PC-9 (cell line): ENCODE measurements at places on chromosomes 5 and 9. TPM values are rescaled to one million over a fixed set of nuclear protein-coding genes. Genes with fewer than 3 reads are reported as not detected.

The GABRA1 gene
- not detected in 2 replicates for total RNA-seq

The ADAMTS16 gene
- 26.4 and 27.2 TPM in 2 replicates for total RNA-seq

The MARCOL gene
- not detected in 2 replicates for total RNA-seq

The PCA3 gene
- not detected in 2 replicates for total RNA-seq

The C1QTNF3 gene
- 8.3 and 9.4 TPM in 2 replicates for total RNA-seq

- no peak overlapping the region for H3K4me3 ChIP-seq
- no peaks in the 10 kb centered on the region for H3K36me3 ChIP-seq
- H3K4me1 ChIP-seq = no peaks in the 10 kb centered on the region; the same call in 1 of the 2 replicates
- no peak for DNase-seq
- no peaks in the 10 kb centered on the region for H3K27me3 ChIP-seq
Observed at GRCh38 chr9:115548609-115549260, 430.8 kb upstream of the TNC start.

- H3K36me3 ChIP-seq = no peaks in the 10 kb centered on the region
- H3K27ac ChIP-seq = no peak overlapping the region
- no peaks in the 10 kb centered on the region for H3K27me3 ChIP-seq
Observed at GRCh38 chr9:9997585-9997984, 615.2 kb downstream of the PTPRD start.

DNA sequence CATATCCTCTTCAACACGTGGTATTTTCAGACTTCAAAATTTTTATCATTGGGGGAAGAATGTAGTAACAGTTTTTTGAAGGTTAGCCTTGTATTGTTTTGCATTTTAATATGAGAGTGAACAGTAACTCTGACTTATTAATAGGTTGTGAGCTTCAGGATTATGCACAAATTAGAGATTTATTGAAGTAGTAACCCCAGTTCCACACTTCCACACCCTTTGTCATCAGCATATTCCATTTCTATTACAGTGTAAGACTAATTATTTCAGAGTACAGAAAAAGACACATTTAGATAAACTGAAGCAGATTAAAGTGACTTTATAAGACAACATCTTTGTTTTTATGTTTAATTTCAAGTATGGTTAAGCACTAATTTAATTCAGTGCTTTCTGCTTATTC, 105.7 kb downstream of the CDC42SE2 start:
- no peaks in the 10 kb centered on the region for H3K36me3 ChIP-seq
- H3K4me1 ChIP-seq = no peaks in the 10 kb centered on the region
- no peak for DNase-seq
- H3K27ac ChIP-seq = no peak overlapping the region
- no peak overlapping the region for H3K4me3 ChIP-seq

GRCh38 chr9:93815135-93815534, 140.0 kb downstream of the BARX1 start:
- H3K36me3 ChIP-seq = no peaks in the 10 kb centered on the region
- no peak overlapping the region for H3K4me3 ChIP-seq
- no peak for DNase-seq
- peaks cover 90% of the 10 kb centered on the region for H3K27me3 ChIP-seq
- no peak overlapping the region for H3K27ac ChIP-seq

DNA sequence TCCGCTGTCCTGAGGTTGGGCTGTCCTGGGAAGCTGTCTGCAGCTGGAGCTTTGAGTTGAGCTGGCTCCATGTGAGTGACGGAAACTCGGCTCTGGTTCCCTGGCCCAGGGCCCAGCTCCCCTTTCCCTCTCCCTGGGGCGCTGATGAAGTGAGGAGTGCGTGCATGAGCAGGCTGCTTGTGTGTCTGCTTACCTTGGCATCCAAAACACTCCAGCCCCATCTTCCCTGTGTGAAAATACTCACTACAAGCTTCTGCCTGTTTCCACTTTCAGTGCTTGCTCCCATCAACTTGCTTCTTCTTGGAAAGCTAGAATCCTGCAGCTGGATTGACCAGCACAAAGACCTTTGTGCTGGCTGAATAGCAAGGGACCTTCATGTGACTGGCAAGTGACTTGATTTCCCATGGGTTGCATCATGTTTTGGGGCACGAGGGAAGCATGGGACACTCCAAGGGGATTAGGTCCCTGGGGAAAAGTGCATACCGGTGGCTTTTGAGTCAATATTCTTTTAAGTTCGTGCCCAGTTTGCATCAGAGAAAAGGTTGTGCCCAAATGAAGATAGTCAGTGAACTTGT, 198.1 kb downstream of the GADD45G start:
- H3K27me3 ChIP-seq = peaks cover 80% of the 10 kb centered on the region
- no peaks in the 10 kb centered on the region for H3K36me3 ChIP-seq
- H3K4me1 ChIP-seq = no peaks in the 10 kb centered on the region
- no peak for DNase-seq
- no peak overlapping the region for H3K4me3 ChIP-seq
- H3K27ac ChIP-seq = no peak overlapping the region

DNA sequence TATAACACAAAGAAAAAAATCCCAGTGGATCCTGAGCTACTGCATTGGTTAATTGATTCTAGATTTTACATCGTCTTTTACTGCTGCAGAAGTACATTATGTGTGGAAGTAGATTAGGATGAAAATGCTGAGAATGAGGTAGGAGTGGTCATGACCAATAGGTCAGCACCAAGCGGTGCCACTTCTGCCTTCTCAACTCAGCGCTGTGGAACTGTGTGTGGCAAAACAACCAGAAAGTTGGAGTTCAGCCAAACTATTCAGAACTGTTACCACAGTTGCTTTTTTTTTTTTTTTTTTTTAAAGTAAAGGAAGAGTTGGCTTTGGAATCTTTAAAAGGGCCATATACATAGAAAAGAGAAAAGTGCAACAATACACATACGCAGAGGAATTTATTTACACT, 24.2 kb downstream of the POU5F2 start:
- DNase-seq = no peak
- no peaks in the 10 kb centered on the region for H3K36me3 ChIP-seq
- no peak overlapping the region for H3K4me3 ChIP-seq
- H3K4me1 ChIP-seq = no peaks in the 10 kb centered on the region

DNA sequence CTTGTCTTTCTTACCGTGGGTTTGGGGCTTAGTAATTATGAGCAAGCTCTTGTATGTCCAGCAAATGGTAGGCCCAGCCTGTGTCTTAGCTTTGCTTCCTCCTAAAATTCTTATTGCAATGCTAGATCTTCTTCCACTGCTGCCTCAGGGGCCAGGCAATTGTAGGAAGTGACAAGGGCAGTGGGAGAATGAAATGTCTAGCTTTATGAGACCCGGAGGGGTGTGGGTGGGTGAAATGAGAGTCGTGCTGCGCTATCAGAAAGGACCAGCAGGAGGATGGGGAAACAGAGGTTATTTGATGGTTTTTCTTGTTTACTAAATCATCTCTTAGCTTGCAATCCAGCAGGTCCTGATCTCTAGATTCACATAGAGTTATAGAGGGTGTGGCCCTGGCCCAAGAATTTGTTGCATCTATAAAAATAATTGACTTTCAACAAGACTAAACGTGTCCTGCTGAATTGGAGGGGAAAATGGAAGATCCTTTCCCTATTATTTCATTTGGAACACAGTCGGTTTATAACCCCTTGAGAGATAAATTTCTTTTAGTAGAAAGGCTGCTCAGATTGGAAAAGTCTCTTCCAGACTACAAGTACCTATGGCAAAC, 43.7 kb downstream of the ZNF366 start:
- H3K4me1 ChIP-seq = peaks cover 36% of the 10 kb centered on the region
- no peak for DNase-seq
- H3K27ac ChIP-seq = no peak overlapping the region
- no peaks in the 10 kb centered on the region for H3K27me3 ChIP-seq
- H3K4me3 ChIP-seq = no peak overlapping the region

GRCh38 chr9:131994364-131995125, 85.1 kb downstream of the MED27 start:
- no peaks in the 10 kb centered on the region for H3K4me1 ChIP-seq
- no peak overlapping the region for H3K27ac ChIP-seq

GRCh38 chr5:14017904-14018303, 73.4 kb upstream of the DNAH5 start:
- peaks cover under 1% of the 10 kb centered on the region; the same call in 1 of the 2 replicates for H3K4me1 ChIP-seq
- H3K36me3 ChIP-seq = no peaks in the 10 kb centered on the region
- H3K27me3 ChIP-seq = no peaks in the 10 kb centered on the region
- no peak overlapping the region for H3K27ac ChIP-seq

DNA sequence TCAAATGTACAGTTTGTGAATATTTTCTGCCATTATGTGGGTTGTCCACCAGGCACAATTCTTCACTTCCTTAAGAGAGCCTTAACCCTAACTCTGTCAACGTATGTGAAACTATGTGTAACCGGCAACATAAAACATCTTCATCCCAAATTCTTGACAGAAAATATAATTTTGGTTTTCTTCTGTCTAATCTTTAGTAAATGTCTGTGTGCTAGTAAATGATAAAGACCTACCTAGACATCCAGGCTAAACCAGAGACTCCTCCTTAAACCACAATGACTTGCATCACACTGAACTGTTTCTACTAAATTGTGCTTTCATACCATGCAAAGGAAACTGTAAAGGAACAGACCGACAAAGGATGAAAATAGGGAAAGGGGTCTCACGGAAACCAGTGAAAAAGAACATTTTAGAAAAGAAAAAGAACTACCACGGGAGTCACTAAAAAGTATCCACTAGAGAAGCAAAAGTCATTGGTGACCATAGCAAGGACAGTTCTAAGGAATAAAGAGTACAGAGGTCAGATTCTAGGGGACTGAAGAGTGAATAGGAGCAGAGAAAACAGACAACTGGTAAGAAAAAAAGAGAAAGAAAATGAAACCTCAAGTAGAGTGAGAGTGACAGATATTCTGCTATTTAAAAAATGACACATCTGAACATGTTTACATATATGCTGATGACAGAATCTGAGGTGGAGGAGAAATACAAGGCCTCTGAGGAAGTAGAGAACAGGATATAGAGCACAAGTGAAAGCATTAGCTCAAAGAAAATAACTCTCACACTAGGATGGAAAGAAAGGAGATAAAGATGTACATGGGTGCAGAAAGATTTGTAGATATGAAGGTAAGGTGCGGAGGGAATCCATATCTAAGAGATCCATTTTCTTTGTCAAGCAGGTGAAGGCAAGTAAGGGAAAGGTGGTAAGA, 49.4 kb downstream of the FNIP1 start:
- DNase-seq = no peak
- H3K27me3 ChIP-seq = no peaks in the 10 kb centered on the region
- peaks cover 19% of the 10 kb centered on the region; the same call in 1 of the 2 replicates for H3K36me3 ChIP-seq
- H3K4me3 ChIP-seq = no peak overlapping the region
- peak overlapping the region; percentile 10; the same call in 1 of the 2 replicates for H3K27ac ChIP-seq

GRCh38 chr5:126694403-126694802, 82.5 kb upstream of the LMNB1 start:
- 0 out of 2 replicates have a peak, but pooled peaks cover 5% of the 10 kb centered on the region for H3K4me1 ChIP-seq
- no peak overlapping the region for H3K4me3 ChIP-seq
- H3K27ac ChIP-seq = no peak overlapping the region
- DNase-seq = no peak

DNA sequence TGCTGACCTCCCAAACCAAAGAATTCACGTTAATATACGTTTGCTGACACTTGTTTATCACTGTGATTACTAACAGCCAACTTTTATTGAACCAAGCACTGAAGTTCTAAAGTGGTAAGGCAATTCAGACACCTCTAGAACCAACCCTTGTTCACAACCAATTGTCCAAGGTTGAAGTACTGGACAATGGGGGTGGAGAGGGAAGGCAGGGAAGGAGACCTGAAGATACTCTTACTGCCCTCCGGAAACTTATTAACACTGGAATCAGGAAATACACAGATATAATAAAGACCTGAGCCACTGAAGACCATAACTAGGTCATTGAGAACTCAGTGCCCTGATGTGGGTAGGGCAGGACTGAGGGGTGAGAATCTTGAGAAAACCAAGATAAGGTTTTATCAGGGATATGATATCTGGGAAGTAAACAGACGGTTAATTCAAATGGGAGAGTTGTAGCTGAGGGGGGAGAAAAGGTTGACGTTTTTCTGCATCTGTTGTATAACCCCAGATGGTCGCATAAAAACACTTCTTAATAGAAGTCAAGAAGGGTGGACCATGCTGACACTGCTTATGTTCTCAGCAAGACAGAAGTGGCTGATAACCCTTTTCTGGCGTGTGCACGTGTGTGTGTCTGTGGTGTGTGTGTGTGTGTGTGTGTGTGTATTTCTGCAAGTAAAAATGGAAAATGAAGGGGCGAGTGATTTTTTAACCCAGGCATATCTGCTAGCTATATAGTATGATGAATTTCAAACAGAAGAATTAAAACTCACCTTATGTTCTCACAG, 125.9 kb downstream of the LHFPL2 start:
- H3K4me3 ChIP-seq = no peak overlapping the region
- H3K27ac ChIP-seq = no peak overlapping the region
- H3K4me1 ChIP-seq = peaks cover 36% of the 10 kb centered on the region
- DNase-seq = no peak
- no peaks in the 10 kb centered on the region for H3K27me3 ChIP-seq

DNA sequence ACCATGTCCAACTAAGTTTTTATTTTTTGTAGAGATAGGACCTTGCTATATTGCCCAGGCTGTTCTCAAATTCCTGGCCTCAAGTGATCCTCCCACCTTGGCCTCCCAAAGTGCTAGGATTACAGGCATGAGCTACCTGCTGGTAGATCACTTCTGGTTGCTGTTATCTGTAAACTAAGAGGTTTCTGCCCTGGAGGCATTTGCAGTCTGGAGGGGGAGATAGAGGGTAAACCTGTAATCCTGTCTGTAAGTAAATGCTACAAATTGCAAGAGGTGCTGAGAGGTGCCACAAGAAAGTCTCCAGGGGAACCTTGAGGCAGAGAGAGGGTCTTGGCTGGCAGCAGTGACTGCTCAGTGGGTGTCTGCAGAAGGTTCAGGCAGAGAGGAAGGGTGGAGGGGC, 29.0 kb upstream of the GGTA1 start:
- no peaks in the 10 kb centered on the region for H3K36me3 ChIP-seq
- no peak for DNase-seq
- H3K27me3 ChIP-seq = 0 out of 2 replicates have a peak, but pooled peaks cover 2% of the 10 kb centered on the region
- H3K4me1 ChIP-seq = no peaks in the 10 kb centered on the region

DNA sequence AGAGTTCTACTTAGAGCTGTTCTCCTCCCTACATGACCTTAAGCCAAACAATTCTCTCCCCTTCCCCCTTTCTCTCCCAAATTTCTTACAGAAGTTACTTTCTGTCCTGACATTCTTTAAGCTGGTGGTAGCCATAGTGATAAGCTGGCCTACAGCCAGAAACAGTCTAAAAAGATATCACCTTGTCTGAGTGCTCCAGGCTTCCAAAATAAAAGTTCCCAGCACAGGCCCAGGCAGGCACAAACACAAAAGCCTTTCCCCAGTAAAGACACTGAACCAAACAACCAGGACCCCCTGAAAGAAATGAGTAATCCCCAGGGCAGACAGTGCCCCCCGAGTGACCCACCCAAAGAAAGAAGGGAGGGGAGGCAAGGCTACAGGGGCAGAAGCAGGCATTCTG, 19.2 kb downstream of the SIL1 start:
- H3K27ac ChIP-seq = no peak overlapping the region
- H3K36me3 ChIP-seq = no peaks in the 10 kb centered on the region
- H3K27me3 ChIP-seq = no peaks in the 10 kb centered on the region
- H3K4me3 ChIP-seq = no peak overlapping the region
- peaks cover 18% of the 10 kb centered on the region for H3K4me1 ChIP-seq

DNA sequence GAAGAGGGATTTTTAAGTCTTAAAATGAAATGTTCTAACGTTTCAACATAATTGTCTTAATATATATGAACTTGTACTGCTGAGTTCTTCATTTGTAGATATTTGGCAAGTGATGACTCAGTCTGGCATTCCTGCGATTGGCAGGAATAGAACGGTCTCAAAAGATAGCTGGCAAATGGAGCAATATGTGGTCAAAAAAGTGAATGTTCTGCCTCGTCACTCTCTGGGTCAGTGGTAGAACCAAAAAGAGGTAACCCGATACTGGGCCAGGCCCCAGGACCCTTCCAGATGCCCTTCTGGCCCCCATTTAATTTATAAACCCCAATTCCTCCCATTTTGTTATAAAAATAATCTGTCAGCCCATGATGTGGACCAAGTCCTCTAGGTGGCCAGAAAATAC, 39.2 kb downstream of the ZNF366 start:
- H3K27ac ChIP-seq = peak overlapping the region; percentile 99
- H3K4me1 ChIP-seq = peaks cover 78% of the 10 kb centered on the region
- H3K27me3 ChIP-seq = no peaks in the 10 kb centered on the region
- peak overlapping the region; percentile 38; the same call in 1 of the 2 replicates for H3K4me3 ChIP-seq
- peak; percentile 42 for DNase-seq
- H3K36me3 ChIP-seq = no peaks in the 10 kb centered on the region
